ENCODE measurements at places on chromosomes 16 and 17.

DNA sequence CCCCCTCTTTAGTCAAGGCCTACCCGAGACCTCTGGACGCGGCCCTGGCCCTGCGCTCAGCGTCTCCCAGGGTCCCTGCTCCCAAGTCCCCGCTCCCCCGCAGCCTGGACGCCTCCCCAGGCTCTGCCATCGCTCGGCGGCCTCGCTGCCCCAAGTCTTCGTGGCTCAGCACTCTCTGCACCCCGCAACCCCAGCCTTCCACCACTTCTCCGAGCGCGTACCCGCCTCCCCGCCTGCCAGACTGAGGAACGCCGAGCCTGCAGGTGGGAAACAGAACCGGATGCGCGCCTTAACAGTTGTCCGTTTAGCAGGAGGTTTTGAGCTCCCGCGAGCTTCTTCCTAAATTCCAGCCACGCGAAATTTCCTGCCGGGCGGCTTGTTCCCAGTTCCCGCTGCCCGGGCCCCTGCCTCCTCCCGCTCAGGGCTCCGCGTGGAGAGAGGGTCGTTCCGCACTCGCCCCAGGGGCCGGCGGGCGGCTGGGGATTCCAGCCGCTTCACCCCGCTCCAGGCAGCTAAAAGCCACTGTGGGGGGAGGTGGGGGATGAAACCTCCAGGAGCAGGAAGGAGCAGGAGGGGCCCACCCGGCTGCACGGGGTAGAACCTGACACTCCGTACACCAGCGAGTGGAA lies 87.7 kb downstream of the KCNJ12 start:
- no peak for DNase-seq

- no peak for DNase-seq
Measured at GRCh38 chr17:42294469-42295398, 6.4 kb downstream of the STAT5A start.

- DNase-seq, result no peak
Measured at GRCh38 chr16:2950773-2951172, 13.3 kb upstream of the KREMEN2 start.

- DNase-seq, result no peak
Measured at GRCh38 chr16:17063201-17064139, 407.3 kb downstream of the XYLT1 start.

- DNase-seq, result no peak
Measured at GRCh38 chr17:65762973-65763372, 201.5 kb upstream of the AXIN2 start.

- DNase-seq, result no peak
Measured at GRCh38 chr17:49061524-49061943, 64.3 kb downstream of the IGF2BP1 start.

GRCh38 chr17:78129351-78130089 lies 965 bp upstream of the TMC6 start:
- peak; percentile 67 for DNase-seq

DNA sequence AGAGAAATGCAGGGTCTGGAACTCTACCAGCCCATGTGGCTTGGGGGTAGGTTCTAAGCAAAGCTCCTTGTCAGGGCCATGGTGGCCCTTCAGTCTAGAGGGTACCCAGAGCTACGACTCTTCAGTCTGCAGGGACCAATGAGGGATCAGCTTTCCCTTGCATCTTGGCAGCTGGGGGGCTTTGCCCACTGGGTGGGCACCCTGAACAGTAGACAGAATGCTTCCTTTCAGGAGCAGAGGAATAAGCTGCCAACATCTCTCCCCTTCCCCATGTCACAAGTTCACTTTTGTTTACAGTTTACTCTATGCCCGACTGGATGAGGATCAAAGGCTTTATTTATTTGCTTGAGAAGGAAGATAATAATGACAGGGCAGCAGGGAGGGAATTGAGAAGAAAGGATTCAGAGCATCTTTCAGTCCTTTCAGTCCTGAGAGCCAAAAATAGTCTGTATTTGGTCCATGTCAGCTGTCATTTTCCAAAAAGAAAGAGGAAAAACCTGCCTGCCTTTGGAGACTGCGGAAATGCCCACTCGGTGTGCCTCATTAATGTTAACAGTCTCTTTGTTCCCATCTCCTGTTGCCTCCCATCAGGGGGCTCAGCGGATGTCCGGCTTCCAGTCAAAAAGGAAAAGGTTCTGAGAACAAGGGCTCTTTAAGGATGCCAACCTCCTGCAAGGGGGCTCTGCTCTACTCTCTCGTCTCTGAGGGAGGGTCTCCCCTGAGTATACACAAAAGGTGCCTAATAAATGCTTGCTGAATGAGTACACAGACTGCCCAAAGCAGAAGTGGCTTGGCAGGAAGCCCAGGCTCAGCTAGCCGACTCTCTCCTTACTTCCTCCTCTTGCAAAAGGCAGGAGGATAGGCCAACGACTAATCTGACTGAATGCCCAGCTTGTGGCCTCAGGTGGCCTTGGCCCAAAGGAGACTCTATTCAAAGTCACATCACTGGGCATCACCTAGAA lies 17.1 kb downstream of the TRAF4 start:
- no peak for DNase-seq

GRCh38 chr17:16676676-16677268 lies 13.3 kb upstream of the CCDC144A start:
- no peak for DNase-seq

- no peak for DNase-seq
Measured at GRCh38 chr16:86511317-86512161, 1.2 kb downstream of the FOXF1 start.

GRCh38 chr17:47802341-47803022 lies 19.1 kb downstream of the OSBPL7 start:
- DNase-seq, result peak; percentile 81

DNA sequence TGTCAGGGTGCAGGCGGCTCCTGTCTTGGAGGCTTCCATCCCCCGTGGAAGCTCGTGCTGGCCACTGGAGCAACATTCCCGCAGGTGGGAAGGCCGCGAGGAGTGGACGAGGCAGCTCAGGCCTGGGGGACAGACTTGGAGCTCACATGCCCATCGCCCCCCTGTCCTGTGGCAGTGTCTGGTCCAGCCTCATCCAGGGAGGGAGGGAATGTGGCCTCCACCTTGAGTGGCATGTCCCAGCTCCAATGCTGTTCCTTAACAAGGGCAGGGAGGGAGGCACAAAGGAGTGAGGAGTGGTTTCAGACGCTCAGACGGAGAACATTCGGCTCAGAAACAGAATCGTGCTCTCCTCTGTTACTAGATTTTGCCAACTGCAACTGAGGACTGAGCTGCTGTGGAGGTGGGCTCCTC lies 159.4 kb upstream of the CHMP6 start:
- no peak for DNase-seq

DNA sequence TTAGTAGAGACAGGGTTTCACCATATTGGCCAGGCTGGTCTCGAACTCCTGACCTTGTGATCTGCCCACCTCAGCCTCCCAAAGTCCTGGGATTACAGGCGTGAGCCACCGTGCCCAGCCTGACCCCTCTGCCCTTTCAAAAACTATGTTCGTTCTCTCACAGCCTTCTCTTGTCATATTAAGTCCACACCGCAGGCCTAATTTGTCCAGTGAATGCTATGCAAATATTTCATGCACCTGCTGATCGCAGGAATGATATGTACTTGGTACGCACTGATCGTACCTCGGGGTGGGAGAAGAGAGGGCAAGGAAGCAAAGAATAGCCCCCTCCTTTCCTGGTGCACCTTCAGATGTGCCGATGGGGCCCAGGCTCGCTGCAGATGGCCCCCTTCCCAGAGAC lies 3.0 kb upstream of the BIRC5 start:
- no peak for DNase-seq

DNA sequence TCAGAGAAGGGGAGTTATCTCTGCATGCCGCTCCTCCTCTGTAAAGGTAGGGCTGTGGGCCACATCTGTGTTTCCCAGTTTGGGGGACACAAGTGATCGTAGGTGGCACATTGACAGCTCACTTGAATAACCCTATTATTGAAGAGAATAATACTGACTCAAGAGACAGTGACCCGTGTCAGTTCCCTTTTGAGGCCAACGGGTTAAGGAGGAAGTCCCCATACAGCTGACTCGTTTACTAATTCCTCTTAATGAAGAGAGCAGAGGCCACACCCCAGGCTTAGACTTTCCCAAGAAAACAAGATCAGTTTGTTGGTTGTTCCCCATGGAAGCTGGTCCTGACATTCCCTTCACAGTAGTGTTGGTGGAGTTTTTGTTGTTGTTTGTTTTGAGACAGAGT lies 33.0 kb downstream of the IL4R start:
- DNase-seq, result no peak

GRCh38 chr17:78316867-78317789 lies 42.7 kb downstream of the SOCS3 start:
- DNase-seq, result no peak

DNA sequence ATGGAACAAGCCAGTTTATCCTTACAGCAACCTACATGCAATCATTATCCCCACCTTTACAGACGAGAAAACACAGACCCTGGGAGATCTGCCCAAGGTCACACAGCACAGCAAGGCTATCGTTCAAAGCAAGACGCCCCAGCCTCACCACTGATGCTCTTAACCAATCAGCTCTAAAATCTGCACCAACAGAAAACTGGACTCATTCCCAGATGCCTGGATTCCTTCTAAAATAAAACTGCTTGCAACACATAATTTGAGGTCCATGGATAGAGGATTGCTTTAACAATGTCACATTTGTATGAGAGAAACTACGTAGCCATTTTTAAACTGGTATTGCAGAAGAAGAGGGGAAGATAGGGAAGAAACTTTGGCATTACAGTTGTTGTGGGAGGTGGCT lies 6.8 kb downstream of the COTL1 start:
- no peak for DNase-seq

- DNase-seq, result no peak
Measured at GRCh38 chr17:9536061-9536460, 39.6 kb downstream of the STX8 start.

GRCh38 chr17:34371405-34372100 lies 8.5 kb upstream of the CCL1 start:
- no peak for DNase-seq

- DNase-seq, result no peak
Measured at GRCh38 chr16:48136547-48137360, 19.0 kb downstream of the ABCC12 start.

GRCh38 chr17:42358434-42358833 lies 29.8 kb downstream of the STAT3 start:
- no peak for DNase-seq

DNA sequence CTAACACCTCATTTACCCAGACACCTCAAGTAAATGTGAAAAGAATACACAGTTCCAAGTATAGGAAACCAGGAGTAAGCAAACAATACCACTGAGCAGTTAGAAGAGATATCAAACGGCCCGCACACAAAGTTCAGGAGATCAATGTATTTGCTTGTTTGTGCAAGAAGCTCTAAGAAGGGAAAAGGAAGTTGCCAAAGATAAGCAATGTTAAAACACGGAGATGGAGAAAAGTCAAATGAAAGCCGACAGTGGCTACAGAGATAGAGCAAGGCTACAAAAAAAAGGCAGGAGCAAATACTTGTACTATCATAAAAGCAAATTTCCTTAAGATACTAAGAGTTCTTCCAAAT lies 29.5 kb downstream of the PSME3IP1 start:
- no peak for DNase-seq

- no peak for DNase-seq
Measured at GRCh38 chr16:30786115-30786935, 680 bp downstream of the ZNF629 start.

- no peak for DNase-seq
Measured at GRCh38 chr17:57735707-57736106, 9.4 kb downstream of the CCDC182 start.

DNA sequence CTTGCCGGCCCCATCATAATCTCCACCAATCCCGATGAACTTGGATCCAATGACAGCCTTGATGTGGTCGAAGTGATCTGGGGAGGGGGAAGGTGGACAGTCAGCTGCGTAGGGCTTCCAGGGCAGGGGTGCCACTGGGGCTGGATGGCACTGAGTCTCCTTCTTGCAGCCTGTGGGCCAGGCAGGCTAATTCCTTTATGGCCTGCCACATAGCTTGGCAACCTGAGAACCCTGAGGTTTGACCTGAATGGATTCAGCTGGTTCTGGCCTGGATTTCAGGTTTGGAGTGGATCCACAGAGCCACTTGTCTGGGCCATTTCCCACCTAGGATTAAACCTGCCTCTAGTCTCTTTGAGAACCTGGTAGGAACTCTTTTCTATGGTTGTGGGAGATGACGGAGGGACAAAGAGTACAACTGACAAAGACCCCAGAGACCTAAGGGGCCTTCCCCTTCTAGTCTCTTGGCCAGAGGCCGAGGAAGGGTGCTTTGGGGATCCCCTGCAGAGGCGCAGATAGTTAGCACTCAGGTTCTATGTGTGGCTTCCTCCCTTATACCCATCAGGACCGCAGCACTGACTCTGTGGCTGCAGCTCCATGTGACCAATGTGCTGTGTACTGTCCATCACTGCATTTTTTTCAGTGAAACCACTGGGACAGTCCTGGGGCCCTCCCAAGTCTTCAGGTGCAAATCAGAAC lies 9.2 kb upstream of the DPEP3 start:
- no peak for DNase-seq

GRCh38 chr16:84058211-84058610 lies 15.6 kb upstream of the SLC38A8 start:
- no peak for DNase-seq

GRCh38 chr17:82835122-82835521 lies 4.7 kb downstream of the ZNF750 start:
- DNase-seq, result no peak

DNA sequence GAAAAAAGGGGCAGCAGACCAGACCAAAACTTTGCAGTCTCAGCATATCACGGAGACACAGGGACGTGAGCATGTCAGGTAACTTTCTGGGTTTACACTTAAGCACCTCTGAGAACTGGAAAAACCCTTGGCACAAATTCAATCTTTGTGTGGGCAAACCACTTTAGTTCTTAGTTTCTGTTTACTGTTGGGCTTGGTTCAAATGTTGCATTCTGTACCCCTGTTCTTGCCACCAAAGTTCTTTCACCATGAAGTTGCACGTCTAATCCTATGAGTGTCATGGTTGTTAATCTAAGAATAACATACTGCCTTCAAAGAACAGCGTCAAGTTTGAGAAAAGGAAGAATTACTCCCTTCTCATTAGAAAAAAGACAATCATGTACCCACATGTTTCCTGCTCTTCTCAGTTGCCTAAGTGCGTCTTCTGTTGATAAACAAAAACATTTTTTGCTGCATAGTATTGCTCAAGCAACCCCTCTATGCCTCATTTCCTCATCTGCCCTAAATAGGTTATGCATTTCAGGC lies 11.6 kb downstream of the KRT33A start:
- DNase-seq, result no peak

DNA sequence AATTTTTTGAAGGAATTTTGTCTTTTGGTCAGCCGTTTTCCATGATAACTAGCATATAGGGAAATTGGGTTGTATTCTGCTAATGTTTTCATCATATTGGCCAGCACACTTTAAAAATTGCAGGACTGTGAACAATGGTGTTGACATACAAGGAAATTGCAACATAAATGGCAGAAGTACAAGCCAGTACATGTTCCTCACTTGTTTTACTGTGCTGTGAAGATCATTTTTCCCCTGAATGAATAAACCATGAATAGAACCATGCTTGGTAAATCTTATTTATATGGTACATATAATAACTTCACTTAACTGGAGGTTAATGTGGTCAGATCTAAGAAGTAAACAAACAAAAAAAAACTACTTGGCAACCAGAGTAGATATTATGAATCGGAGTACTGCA lies 22.8 kb downstream of the OMG start:
- DNase-seq, result no peak

GRCh38 chr17:62125307-62125706 lies 60.2 kb upstream of the MED13 start:
- DNase-seq, result no peak

- DNase-seq, result no peak
Measured at GRCh38 chr16:68376590-68376989, 65.8 kb downstream of the PRMT7 start.
